OCI-LY7 (cell line): ENCODE measurements at places on chromosomes 12 and 14. TPM values are rescaled to one million over a fixed set of nuclear protein-coding genes. Genes with fewer than 3 reads are reported as not detected.

Gene TUBA1B
- total RNA-seq: 2,079 and 2,137 TPM in 2 replicates

Gene KRT2
- not detected in 2 replicates for total RNA-seq

Gene CCDC177
- total RNA-seq: not detected in 2 replicates

Gene TAS2R9
- not detected in 2 replicates for total RNA-seq

Gene PIWIL1
- not detected in 2 replicates for total RNA-seq

Gene ACOT4
- total RNA-seq: not detected in 2 replicates

Gene CCDC175
- total RNA-seq: not detected in 2 replicates

Gene FLVCR2
- total RNA-seq: not detected in 2 replicates

DNA sequence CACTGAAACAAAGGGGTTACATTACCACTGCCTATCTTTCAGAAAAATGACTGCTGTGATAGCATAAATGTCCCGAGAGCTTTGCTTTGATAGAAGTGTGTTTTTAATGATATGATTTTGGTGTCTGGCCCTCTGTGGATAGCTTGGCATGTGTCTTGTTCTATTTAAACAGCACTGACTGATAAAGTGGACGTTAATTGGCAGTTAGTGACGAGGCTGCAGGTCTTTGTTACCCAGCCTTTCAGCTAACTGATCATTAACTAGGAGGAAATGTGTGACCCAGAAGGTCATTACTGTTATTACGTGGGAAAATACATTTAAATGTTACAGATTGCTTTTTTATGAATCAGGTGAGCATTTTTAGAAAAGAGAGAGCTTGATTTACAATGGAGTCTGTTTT, 428.3 kb downstream of the DIO2 start:
- DNase-seq: no peak

GRCh38 chr14:89317051-89317691, 99.9 kb downstream of the FOXN3 start:
- DNase-seq: peak; percentile 44

- DNase-seq: no peak
These were observed 1749.6 kb upstream of the FLRT2 start for GRCh38 chr14:83780321-83780720.

DNA sequence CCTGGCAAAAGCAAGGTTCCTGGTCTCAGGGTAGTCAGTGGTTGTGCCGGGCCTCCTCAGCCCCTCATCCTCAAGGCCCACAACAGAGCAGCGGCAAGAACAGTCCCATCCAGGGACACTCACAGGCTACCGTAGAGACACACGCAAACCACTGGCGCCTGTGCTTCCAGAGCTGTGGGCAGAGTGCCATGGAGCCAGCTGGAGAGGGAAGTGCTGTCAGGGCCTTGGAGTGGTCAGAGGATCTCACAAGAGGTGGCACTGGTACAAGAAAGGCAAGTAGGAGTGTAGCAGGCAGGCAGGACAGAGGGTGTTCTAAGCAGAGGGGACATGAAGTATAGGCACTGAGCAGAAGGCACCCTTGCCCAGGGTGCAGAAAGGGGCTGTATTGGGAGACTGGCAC, 34.6 kb downstream of the ANKRD9 start:
- no peak for DNase-seq

GRCh38 chr14:105012171-105012985, 8.5 kb downstream of the CDCA4 start:
- DNase-seq: no peak

GRCh38 chr12:8036346-8036745, 3.8 kb downstream of the FOXJ2 start:
- no peak for DNase-seq

DNA sequence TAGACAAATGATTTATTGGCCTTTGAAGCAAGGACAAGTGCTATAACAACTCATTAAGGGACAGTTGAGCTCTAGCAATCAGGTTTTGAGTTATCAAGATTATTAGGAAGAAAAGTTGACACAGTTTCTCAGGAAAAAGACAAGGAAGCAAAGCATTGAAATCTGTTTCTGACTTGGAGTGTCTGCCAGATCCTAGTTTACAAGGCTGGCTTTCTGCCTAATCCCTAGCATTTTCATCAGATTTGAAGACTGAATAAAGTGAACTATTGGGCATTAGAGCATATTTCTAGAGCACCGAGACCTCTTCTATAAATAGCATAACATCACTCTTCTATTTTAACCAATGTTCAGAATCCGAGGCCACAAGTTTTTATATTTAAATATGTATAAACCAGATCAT, 7.0 kb downstream of the SYT1 start:
- DNase-seq: no peak

DNA sequence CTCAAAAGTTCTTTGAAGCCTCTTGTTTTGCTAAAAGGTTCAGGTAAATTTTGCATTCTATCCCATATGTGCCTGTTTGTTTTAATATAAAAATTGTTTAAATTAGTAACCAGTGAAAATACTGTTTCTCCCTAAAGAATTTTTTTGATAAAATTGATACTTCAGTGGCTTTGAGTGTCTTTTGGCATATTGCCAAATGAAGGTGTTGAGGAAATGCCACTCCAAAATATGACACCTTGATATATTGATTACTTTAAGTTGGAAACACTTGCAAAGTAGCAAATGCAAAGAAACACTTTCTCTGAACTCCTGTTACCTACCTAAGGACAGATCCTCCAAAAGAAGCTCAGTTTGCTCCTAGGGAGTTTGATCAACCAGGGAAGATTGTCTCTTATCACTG, 8.4 kb downstream of the STYX start:
- no peak for DNase-seq

- DNase-seq: no peak
These were observed 60.4 kb downstream of the TTC7B start for GRCh38 chr14:90755661-90756304.

- no peak for DNase-seq
These were observed 3.4 kb downstream of the DCTN2 start for GRCh38 chr12:57543581-57543980.

DNA sequence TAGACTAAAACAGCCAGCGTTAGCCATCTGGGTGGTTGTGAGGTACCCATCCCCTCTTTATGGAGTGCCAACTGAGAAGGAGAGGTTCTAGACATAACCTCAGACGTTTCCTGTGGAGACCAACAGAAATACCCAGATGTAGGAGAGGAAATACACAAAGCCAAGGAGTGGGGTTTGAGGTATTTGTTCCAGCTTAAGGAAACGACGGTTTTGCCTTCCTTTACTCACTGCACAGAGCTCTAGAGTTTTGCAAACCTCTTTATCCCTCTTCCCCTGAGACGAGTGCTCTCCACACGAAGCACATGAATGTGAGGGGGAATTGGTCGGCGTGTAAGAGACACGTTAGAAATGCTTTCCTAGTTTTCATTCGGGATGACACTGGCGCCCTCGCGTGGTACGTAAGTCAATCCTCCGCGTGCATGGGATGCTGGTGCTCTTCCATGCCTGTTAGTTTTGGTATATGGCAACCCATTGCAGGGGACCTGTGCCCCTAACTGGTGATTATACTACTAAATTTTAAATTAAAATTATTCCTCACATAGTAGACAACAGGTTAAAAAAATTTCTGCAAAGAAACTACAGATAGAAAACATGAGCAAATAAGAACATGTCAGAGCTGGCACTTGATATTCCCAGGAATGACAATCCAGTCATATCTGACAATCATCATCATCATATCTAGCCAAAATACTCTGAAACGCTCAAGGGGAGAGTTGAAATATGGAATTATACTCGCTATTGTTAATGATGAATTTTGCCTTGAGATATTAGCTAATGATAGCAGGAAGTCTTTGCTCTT, 121.7 kb downstream of the PPM1H start:
- peak; percentile 61 for DNase-seq

GRCh38 chr12:106130474-106131113, 8.2 kb downstream of the NUAK1 start:
- no peak for DNase-seq

DNA sequence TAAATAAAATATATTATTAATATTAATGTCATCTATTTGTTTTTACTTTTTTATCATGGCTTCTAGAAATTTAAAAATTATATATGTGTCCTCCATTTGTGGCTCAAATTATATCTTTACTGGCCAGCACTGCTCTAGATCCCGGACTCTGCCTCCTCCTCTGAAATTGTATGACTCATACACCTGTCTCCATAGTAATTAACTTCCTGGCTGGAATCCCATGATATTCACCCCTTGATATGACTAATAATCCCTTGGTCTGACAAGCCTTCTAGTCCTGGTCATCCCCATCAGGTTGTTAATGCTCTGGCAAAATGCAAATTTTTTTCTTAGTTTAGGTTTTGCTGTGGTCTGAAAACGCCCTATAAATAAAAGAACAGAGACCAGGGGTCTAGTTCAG, 116.2 kb downstream of the BMP4 start:
- no peak for DNase-seq

DNA sequence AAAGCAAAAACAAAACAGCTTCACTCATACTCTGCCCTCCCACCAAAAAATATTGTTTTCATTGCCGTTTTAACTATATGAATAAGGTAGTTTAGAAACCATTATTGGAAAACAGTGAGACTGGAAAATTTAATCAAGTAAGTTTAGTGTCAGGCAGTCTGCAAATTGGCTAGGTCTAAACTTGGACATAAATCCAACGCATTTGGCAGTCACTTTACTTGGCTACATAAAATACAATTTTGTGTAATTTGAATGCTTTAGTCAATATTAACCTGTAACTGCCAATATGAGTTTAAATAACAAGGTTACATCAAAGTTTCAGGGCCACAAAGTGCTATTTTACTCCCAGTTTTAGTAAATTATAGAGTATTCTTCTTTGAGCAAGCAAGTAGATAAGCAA, 202.3 kb upstream of the SLC38A2 start:
- no peak for DNase-seq

DNA sequence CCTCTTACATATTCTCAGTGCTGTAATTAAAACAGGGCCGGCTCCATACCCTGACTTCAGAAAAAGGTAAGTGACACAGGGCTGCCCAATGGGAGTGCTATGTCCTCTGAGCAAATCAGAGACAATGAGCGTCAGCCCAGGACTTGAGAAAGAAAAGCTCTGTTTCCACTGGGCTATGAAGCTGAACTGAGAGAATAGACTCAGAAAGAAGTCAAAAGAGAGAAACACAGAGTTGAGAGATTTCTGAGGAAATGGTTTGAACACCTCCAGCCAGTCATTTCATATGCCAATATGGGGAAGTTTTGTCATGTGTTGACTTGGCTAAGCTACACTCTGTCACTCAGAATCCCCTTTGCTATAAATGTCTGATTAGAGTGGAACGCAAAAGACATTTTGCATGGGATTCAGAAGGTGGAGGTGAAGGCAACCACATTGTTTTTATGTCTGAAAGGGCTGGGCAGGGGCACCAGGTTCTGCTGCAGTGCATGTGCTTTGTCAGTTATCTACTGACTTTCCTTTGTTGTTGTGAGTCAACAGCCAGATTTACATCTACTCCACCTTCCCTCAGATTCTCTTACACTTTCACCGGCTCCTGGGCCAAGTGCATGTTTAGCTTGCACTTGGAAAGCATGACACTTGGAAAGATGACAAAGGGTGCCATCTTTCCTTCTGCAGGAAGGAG, 313.3 kb downstream of the DUSP6 start:
- no peak for DNase-seq

GRCh38 chr14:100289916-100290606, 16.2 kb downstream of the SLC25A29 start:
- no peak for DNase-seq

- no peak for DNase-seq
These were observed 15.5 kb upstream of the PAPOLA start for GRCh38 chr14:96486705-96487104.

DNA sequence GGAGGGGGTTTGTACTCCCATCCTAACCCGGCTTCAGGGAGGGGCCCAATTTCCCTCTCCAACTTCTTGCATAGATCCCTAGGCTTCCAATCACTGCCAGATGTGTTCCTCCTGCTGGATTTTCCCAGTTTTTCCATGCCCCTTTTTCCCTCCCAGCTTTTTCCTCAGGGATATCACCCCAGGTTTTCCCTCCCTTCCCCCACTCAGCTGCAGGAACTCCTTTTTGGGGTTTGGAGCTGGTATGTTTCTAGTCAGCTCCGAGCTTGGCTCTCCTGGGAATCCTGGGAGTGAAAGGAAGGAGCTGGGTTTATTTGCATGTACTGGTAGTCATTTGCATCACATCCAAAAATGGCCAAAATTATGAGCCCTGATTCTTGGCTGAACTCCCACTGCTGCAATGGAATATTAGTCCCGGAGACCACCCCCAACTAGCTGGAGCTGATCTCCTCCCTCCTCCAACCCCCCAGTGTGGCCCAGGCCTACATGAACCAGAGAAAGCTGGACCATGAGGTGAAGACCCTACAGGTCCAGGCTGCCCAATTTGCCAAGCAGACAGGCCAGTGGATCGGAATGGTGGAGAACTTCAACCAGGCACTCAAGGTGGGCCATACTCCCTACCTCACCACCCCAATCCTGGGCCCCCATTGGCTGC, 1.4 kb upstream of the RDH5 start:
- no peak for DNase-seq

DNA sequence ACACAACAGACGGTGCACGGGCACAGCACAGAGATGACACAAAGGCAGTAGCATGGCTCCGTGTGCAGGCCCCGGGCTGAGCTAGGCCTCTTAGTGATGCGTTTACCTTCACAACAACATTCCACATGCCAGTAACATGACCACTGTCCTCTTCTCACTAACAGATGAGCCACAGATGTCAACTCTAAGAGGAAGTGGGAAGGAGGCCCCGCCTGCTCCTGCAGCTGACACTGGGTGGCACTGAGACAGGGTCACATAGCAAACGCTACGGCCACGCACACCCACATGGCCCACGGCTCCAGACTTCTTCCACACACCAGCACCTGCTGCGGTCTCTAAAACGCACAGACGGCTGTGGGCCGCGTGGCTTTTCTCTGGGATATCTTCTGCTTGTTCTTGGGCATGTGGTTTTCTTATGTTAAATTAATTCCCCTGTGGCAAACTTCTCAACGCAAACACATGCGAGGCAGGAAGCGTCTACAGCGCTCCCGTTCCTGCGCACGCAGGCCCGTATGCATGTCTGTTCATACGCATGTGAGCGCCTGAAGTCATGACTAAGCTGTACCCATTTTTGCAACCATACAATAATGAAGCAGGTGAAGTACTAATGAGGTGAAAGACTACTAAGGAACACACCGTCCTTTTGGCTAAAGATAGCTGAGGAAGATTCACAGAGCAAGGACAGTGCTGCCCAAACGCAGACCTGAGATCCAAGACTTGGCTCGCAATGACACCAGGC, 26.8 kb downstream of the AMN start:
- DNase-seq: peak; percentile 61
